ENCODE measurements at places on chromosomes 2 and 18. TPM values are rescaled to one million over a fixed set of nuclear protein-coding genes. Genes with fewer than 3 reads are reported as not detected.

GRCh38 chr2:218962859-218963492, 3.5 kb downstream of the CDK5R2 start:
- no peak overlapping the region for H3K27ac ChIP-seq
- no peaks in the 10 kb centered on the region for H3K36me3 ChIP-seq
- peak; percentile 97 for DNase-seq

DNA sequence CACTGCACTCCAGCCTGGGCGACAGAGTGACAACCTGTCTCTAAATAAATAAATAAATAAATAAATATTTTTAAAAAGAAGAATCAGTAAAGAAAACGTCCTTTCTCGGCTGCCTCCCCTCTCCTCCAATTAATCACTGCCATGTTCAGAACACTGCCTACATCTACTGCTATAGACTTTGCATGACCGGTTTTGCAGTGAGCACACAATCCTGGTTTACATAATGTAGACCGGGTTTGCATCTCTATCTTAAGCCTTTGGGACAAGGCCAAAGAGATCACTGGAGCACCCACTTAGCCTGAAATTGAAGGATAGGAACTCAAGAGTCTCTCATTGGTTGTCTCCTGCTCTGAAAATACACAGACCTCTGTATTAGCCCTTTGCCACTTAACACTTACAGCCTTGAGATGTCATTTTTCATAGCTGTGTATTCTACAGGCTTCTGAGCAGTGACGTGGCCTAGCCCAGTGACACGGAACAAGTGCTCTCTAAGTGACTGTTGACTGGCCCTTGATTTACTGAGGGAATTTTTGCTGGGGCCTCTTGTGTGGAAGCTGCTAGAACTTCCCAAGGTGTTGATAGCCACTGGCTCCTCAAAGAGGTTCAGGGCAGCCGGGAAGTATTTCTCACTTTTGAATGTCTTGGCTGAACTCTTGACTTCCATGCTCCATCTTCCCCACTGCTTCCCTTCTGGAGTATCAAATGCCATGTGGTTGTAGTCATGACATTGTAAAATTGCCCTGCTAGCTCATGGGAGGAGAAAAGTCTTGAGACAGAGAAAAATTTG, 45.3 kb upstream of the CCBE1 start:
- H3K36me3 ChIP-seq, result no peaks in the 10 kb centered on the region
- H3K27ac ChIP-seq, result peak overlapping the region; percentile 27
- peaks cover 2% of the 10 kb centered on the region for H3K27me3 ChIP-seq
- H3K4me1 ChIP-seq, result peaks cover 13% of the 10 kb centered on the region
- no peak overlapping the region for H3K4me3 ChIP-seq

SCN9A gene
- total RNA-seq, result 1.4 TPM

DNA sequence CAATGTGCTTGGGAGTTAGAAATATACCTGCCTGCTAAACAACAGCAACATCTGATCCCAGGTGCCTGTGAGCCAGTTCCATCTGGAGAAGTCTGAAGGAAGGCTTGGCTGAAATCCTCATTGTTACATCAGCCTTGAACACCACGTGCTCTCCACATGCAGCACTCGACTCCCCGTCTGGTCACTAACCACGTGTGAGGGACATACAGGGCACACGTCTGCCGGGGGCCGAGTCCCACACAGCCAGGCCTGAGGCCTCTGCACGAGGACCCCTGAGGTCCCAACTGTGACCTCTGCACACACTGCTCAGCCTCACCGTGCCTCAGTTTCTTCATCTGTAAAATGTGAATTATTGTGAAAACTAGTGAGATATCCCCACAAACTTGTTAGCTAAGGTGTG, 236.5 kb upstream of the SALL3 start:
- DNase-seq, result no peak
- H3K4me1 ChIP-seq, result no peaks in the 10 kb centered on the region
- no peak overlapping the region for H3K27ac ChIP-seq
- H3K27me3 ChIP-seq, result no peaks in the 10 kb centered on the region
- H3K36me3 ChIP-seq, result no peaks in the 10 kb centered on the region

GRCh38 chr2:162184359-162184758, 32.3 kb upstream of the GCG start:
- no peak overlapping the region for H3K4me3 ChIP-seq
- no peak overlapping the region for H3K27ac ChIP-seq
- no peaks in the 10 kb centered on the region for H3K36me3 ChIP-seq
- H3K27me3 ChIP-seq, result no peaks in the 10 kb centered on the region
- no peaks in the 10 kb centered on the region for H3K4me1 ChIP-seq

Data from cardiac muscle cell (in vitro differentiated cells and primary cell).